NCI-H1436 (cell line): ENCODE measurements at places on chromosomes 3 and 15.

DNA sequence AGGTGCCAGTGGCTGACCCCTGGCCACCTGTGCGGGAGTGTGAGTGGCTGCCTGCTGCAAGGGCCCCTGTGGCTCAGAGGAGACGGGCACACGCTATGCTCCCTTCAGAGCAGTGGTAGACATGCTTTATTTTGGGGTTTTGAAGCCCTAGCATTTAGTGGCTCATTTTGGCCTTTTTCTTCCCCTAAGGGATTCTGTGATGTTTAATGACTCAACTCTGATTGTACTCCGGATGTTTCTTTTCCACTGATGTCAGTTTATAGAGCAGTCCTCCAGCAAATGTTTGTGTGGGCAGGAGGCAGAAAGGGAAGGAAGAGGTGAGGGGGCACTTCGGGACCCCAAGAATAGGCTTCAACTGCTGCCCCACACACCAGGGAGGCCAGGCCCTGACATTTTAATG lies 288.9 kb upstream of the C2CD4B start:
- DNase-seq = no peak

DNA sequence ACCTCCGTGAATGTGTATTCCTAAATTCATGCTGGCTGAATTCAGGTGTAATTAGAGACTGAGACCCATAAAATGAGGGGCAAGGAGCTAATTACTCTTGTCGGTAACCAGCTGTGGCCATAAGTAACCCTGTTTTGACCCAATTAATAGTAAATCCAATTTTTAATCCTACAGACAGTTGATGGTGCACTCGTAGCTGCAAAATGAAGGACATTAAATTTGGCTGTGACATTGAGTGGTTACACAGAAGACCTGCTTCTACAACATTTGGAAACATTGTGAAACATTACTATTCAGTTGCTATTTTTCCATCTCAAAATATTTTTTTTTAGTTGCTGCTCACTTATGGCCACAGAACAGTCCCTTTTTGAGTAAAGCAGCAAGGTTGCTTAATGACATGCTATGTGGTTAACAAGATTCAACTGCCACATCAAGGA lies 33.0 kb downstream of the MBNL1 start:
- DNase-seq = no peak

- no peak for DNase-seq
These were observed 59.4 kb upstream of the PRR23C start for GRCh38 chr3:139104062-139104461.

- no peak for DNase-seq
These were observed 55.0 kb downstream of the RHCG start for GRCh38 chr15:89441295-89441812.

GRCh38 chr3:101849714-101850245 lies 466 bp downstream of the NFKBIZ start:
- DNase-seq = peak; percentile 37

GRCh38 chr15:67114846-67115585 lies 49.6 kb downstream of the SMAD3 start:
- no peak for DNase-seq

DNA sequence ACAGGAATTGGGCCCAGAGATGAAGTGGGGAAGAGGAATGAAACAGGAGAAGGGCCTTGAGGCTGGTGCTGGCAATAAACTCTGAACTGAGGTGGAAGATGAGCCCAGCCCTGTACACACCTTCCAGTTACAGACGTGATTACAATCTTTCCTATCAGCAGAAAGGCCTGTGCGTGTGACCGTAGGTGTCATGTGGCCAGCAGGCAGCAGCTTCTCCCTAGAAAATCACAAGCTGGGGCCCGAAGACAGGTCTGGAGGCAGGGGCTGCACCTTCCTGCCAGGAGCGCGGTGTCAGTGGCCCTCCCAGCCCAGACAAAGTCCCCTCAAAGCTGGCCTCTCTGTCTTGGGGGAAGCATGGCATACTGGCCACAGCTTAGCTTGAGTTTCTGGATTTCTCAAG lies 16.7 kb upstream of the PIGZ start:
- DNase-seq = no peak

DNA sequence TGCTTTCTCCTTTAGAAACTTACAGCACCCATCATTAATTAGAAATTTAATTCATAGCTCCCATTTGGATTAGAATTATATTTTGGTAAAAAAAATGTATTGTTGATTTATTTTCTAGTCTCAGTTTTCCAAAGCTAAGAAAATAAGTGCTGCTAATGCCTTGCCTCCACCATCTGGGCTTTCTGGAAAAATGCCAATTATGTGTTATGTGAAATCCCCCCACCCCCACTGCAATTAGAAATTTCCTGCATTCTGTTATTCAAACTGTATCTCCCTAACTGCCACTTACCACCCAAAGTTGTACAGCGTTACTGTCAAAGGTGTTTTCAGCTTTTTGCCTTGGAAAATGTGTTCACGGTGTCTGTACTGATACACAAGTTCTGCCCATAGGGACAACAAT lies 617.2 kb upstream of the UBE2E2 start:
- DNase-seq = no peak

GRCh38 chr15:83960192-83960829 lies 275.3 kb upstream of the GOLGA6L4 start:
- DNase-seq = no peak

DNA sequence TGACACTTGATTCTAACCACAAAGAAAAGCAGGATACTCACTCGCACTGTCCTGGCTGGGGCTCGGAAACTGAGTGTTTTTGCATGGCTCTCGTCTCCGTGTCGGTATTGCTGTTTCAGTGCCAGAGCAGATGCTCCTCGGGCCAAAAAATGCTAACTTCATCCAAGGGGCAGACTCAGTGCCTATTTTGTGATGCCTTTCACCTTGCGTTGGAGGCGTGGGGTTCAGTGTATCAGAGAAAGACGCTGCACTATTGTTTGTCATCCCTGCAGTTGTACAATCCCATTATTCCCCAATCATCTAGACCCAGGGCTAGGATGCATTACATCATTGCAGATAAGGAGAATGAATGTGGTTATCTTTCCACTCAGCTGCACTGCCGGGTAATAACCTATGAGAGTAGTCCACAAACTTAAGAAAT lies 1.4 kb downstream of the CACNA2D3 start:
- DNase-seq = no peak

DNA sequence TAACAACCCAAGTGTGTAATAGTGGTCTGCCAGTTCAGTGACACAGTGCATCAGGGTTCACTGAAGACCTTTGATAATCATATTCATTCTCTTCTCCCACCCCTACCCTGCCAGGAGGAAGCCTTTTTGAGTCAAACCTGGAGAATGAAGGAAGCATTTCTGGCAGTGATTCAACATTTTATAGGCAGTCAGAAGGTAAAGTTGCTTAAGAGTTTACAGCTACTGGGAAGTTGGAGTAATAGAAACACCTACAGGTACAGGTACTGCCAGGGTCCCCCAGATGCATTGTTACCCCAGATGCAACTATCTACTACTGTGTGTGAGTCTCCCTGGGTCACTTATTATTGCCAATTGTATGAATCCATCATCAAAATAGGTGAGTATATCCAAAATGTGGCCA lies 146.9 kb upstream of the EIF1B start:
- DNase-seq = no peak

GRCh38 chr3:123104550-123104949 lies 37.7 kb downstream of the PDIA5 start:
- DNase-seq = no peak

- no peak for DNase-seq
These were observed 15.0 kb downstream of the EPHB1 start for GRCh38 chr3:134810052-134810435.

- peak; percentile 60 for DNase-seq
These were observed 37.2 kb downstream of the SLC6A6 start for GRCh38 chr3:14439501-14440167.

DNA sequence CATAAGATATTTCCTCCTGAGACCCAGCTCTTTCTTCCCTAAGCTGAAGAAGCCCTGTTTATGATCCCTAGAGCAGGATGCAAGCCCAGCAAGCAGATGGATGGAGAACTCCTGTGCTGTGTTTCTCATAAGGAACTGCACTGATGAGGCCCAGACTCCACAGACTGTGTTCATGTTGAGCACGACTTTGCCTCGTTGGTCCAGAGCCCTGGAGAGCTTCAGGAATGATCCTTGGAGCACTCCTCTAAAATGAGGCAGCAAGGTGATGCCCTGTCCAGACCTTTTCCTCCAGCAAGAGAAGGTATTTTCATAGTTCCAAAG lies 83.8 kb downstream of the MYLK start:
- DNase-seq = no peak

GRCh38 chr15:42955518-42955917 lies 34.9 kb upstream of the TTBK2 start:
- no peak for DNase-seq

DNA sequence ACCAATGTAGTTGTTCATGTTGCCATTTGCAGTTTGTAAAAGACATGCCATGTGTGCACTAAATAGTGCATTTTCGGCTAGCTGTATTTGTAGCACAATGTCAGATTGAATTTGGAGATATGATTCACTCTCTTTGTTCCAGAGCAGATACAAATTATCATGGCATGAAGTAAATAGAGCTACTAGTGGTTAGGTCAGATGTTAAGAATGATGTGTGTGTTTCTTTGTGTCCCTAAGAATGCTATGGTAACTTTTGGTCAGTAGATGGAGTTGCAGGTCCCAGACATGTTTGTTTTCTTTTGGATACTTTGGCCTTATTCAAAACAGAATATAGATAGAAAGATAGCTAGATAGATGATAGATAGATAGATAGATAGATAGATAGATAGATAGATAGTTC lies 595.8 kb downstream of the NLGN1 start:
- peak; percentile 6 for DNase-seq

DNA sequence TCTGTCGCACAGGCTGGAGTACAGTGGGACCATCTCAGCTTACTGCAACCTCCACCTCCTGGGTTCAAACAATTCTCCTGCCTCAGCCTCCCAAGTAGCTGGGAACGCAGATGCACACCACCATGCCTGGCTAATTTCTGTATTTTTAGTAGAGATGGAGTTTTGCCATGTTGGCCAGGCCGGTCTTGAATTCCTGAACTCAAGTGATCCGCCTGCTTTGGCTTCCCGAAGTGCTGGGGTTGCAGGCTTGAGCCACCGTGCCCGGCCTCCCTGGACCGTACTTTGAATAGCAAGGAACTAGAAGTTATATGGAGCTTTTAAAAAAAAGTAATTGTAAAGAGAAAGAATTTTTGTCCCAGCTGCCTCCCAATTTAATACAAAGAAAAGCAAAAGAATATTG lies 8.3 kb upstream of the ANKUB1 start:
- no peak for DNase-seq

GRCh38 chr3:13668136-13668535 lies 119.2 kb downstream of the FBLN2 start:
- no peak for DNase-seq

GRCh38 chr3:113136071-113136470 lies 75.3 kb upstream of the BOC start:
- DNase-seq = no peak

GRCh38 chr3:23094890-23095462 lies 108.2 kb upstream of the UBE2E2 start:
- DNase-seq = no peak

- DNase-seq = no peak
These were observed 242.0 kb downstream of the SV2B start for GRCh38 chr15:91342097-91342496.

- DNase-seq = peak; percentile 3
These were observed 350.3 kb downstream of the DOCK3 start for GRCh38 chr3:51024765-51025632.

DNA sequence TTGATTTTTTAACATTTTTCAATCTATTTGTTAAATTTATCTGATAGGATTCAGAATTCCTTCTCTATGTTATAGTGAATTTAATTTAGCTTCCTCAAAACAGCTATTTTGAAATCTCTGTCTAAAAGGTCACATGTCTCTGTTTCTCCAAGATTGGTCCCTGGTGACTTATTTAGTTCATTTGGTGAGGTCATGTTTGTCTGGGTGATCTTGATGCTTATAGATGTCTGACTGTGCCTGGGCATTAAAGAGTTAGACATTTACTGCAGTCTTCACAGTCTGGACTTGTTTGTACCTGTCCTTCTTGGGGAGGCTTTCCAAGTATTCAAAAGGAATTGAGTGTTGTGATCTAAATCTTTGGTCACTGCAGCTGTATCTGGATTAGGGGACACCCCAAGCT lies 169.5 kb upstream of the C2CD4B start:
- no peak for DNase-seq

DNA sequence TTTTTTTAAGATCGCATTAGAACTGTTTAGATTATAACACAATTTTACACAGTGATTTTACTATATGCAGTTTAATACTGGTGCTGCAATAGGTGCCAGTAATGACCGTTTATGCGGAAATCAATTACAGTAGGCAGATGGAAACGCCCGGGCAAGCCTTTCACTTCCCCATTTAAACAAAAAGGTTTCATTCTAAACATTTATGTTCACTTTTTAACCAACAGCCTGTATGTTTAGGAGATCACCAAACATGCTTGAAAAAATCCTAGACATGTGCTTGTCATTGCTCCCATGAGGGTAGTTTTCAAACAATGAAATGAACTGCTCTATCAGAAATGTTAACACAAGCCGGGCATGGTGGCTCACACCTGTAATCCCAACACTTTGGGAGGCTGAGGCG lies 2.7 kb downstream of the BNIP2 start:
- DNase-seq = no peak

GRCh38 chr3:14758297-14758696 lies 60.5 kb upstream of the FGD5 start:
- DNase-seq = no peak

GRCh38 chr3:123652342-123652984 lies 67.6 kb upstream of the HACD2 start:
- DNase-seq = peak; percentile 62

GRCh38 chr3:45560281-45560971 lies 34.1 kb upstream of the LIMD1 start:
- no peak for DNase-seq

DNA sequence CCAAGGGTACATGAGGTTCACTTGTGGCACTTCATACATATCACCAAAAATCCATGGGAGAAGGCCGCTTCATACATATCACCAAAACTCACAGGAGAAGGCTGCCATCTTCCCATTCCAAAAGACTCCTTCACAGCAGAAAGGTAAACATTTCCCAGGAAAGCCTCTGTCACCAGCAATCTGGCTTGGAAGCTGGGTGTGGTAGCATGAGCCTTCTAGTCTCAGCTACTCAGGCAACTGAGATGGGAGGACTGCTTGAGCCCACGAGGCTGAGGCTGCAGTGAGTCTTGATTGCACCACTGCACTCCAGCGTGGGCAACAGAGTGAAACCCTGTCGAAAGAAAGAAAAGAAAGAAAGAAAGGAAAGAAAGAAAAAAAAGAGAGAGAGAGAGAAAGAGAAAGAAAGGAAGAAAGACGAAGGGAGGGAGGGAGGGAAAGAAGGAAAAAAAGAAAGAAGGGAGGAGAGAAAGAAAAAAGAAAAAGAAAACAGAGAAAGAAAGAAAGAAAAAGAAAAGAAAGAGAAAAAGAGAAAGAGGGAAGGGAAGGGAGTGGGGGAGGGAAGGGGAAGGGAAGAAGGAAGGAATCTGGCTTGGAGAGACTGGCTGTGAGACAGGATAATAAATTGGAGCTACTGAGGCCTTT lies 7.2 kb downstream of the LRIG1 start:
- no peak for DNase-seq

DNA sequence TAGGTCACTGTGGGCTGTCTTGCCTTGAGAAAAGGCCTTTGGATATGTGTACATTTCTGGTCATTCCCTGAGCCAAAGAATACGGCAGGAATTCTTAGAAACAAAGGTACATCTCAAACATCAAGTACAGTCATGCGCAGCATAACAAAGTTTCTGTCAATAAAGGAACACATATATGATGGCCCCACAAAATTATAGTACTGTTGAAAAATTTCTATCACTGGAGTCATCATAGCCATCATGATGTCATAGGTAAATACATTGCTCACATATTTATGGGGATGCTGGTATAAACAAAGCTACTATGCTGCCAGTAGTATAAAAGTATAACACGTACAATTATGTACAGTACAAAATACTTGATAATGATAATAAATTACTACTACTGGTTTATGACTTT lies 38.9 kb upstream of the NECTIN3 start:
- no peak for DNase-seq
